ENCODE measurements at places on chromosomes 13 and 19.

- DNase-seq: no peak
Measured at GRCh38 chr19:16585808-16586476, 13.7 kb upstream of the SLC35E1 start.

GRCh38 chr19:40803857-40804782 is 5.1 kb downstream of the EGLN2 start:
- DNase-seq: no peak

GRCh38 chr13:32019612-32020233 is 11.9 kb upstream of the FRY start:
- peak; percentile 88 for DNase-seq

- DNase-seq: peak; percentile 52
Measured at GRCh38 chr13:30038884-30039283, 188.5 kb upstream of the UBL3 start.

GRCh38 chr19:28574212-28574611 is 638.7 kb downstream of the UQCRFS1 start:
- no peak for DNase-seq

DNA sequence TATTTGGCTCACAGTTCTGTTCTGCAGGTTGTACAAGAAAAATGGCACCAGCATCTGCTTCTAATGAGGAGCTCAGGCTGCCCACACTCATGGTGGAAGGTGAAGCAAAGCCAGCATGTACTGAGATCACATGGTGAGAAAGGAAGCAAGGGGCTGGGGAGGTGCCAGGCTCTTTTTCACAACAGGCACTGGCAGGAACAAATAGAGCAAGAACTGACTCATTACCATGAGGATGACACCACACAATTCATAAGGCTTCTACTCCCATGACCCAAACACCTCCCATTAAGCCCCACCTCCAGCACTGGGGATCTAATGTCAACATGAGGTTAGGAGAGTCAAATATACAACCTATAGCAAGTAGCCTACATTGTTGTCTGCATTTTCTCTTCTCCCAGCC is 522.6 kb downstream of the RFC3 start:
- peak; percentile 57 for DNase-seq

GRCh38 chr19:31340042-31341025 is 8.9 kb downstream of the TSHZ3 start:
- peak; percentile 40 for DNase-seq

DNA sequence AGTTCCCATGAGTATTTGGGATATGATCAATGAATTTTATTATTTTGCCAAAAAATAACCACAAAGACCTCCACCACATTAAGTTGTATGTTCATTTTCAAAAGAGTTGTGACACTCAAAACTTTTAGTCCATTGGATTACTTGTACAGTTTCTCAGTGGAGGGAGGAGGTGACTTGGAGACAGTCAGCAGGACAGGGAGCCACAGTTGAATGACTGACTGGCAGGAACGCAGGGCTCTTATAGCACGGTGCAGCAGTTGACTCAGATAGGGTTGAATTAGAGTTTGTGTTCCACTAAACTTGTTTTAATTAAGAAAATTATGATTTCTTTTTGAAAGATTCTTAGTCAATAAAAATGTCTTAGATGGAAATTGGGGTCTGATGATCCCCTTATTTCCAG is 42.5 kb downstream of the TNFRSF19 start:
- no peak for DNase-seq

GRCh38 chr13:64675255-64675892 is 2554.8 kb downstream of the PCDH9 start:
- peak; percentile 33 for DNase-seq

- DNase-seq: no peak
Measured at GRCh38 chr13:99558570-99559180, 57.4 kb downstream of the TM9SF2 start.

DNA sequence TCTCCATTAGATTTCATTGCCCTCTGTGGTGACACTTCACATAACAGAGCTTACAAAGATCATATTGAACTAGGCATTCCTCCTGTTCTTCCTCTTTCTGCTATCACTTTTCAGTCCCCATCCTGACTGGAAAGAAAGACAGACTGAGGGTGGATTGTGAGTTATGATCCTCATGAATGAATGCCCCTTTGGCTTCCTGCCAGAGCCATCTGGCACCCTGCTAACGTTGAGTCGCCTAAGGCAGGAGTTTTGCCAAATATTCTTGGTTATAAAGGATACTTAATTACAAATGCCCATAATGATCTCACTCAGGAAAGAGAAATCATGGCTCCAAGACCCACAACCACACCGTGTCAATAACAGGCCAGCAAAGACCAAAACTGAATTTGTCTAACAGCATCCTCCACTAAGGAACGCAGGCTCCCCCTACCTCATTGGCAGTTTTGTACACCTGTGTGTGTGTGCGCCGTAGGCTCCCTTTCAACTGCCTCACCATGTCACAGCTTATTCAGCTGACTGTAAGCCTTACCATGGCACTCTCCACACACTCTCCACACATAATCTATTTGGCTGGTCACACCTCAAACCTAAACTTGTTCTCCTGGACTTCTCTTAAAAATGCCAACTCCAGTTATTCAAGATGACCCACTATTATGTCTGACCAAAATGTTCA is 15.5 kb downstream of the ZNF211 start:
- DNase-seq: no peak

GRCh38 chr13:40319699-40320579 is 346.5 kb downstream of the FOXO1 start:
- DNase-seq: no peak

DNA sequence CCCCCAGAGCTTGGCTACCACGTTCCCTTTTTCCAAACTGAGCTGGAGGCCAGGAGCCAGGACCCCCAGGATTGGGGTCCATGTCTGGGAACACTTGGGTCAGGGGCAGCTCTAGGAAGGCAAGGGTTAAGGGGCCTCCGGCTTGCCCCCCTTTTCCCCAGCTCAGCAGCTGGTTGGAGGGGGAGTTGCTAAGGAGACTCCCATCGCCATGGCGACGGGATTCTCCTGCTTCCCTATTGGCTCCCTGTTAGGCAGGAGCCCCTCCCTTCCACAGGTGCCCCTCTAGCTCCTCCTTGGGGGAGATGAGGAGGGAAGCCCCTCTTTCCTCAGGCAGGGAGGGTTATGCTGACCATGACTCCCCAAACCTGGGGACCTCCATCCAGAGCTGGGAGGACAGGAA is 33.9 kb downstream of the PDE4A start:
- DNase-seq: no peak

- no peak for DNase-seq
Measured at GRCh38 chr19:40741527-40742390, 8.5 kb downstream of the ACTMAP start.

- DNase-seq: no peak
Measured at GRCh38 chr13:20501120-20501519, 24.5 kb downstream of the CRYL1 start.

DNA sequence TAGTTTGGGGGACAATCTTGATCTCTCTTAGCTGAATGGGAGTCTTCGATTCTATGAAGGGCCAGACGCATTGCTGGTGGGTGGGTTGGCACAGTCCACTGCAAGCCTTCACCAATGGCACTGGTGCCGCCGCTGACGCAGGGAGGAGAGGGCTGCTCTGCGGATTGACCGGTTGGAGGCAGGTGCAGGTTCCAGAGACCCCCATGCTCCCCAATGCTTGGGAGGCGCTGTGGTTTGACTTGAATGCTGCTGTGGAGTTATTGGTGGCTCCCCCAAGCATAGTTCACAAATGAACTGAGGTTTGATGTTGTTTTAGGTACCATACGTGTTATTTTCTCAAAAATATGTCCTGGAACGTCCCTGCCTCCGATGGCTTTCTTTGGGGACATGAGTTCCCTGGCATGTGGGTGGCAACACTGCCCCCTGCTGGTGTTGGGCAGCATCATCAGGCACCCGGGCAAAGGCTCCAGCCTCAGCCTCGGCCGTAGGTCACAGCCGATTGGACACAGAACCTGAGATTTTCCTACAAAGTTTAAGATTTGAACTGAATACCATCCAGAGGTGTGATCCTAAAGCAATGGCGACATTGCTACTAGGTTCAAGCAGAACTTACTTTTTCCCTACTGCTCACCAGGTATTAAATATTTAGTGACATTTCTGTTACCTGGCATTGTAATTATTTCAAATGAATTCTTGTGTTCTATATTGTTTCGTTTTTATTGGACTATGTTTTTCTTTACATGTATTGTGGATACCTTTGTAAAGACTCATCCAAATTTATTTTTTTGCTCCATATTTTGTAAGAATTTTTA is 95.5 kb downstream of the ANKRD10 start:
- DNase-seq: peak; percentile 78

GRCh38 chr13:51225029-51225428 is 2.8 kb downstream of the FAM124A start:
- DNase-seq: no peak

DNA sequence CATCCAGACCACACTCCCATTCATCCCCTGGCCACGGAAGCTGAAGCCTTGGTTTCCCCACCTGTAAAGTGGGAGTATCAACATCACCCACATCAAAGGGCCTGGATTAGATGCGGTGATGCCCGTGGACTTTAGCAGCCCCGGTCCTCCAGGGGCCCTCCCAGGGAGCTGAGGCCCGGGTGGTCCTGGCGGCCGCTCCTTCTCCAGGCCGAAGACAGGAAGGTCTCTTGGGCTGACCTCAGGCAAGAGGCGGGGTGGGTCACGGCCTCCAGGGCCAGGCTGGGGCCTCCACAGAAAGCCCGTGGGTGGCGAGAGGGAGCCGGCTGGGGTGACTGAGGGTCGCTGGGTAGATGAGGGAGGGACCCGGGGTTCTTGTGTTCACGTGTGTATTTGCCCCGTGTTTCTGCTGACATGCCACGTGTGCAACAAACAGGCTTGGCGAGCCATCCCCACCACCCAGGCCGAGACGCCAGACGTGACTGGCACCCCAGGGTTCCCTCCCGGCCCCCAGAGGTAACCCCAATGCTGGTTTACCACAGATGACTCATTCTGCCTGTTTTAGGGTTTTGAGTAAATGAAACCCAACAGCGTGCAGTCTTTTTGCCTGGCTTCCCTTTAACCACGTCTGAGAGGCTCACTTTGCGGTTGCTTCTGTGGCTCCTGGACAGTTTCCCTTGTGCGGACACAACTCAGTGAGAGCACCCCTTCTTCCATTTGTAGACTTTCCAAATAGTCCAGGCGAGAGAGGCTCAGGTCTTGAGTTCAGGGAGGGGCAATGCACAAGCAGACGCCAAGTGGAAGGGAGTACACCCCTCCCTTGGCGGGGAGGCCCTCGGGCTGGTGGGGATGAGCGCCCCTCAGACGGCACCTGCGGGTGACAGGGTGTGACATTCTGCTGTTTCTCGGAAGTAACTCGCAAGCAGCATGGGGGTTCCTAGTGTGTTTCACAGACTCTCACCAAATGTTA is 42.9 kb downstream of the C13orf46 start:
- no peak for DNase-seq

DNA sequence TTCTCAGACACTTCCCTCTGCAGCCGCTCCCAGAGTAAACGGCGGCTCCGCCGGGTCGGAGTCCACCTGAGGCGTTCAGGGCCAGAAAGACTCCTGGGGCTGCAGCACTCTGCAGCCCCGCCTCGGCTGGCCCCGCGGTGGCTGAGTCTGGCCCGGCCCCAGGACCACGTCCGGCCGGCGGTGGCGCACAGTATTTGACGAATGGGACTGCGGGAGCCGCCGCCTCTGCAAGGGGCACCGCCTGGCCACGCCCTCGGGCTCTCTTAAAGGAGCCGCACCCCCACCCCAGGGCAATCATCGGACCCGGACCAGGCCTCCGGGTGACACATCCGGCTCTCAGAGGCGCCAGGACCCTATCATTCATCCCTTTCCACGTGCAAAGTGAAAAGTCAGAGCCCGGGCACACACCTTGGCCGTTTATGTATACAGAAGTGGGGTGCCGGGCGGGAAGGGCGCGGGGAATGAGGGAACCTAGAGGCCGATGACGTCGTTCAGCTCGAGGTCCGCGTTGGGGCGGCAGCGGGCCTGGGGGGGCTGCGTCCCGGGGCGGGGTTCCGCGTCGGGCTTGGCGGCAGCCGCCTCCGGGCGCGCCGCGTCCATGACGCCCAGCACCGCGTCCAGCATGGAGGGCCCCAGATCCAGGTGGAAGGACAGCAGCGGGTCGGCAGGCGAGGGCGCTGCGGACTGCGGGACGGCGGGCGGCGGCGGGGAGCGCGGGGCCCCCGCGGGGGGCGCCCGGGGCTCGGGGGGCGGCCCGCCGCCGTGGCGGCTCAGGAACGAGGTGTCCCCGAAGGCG is 1.2 kb upstream of the LENG9 start:
- DNase-seq: peak; percentile 82

DNA sequence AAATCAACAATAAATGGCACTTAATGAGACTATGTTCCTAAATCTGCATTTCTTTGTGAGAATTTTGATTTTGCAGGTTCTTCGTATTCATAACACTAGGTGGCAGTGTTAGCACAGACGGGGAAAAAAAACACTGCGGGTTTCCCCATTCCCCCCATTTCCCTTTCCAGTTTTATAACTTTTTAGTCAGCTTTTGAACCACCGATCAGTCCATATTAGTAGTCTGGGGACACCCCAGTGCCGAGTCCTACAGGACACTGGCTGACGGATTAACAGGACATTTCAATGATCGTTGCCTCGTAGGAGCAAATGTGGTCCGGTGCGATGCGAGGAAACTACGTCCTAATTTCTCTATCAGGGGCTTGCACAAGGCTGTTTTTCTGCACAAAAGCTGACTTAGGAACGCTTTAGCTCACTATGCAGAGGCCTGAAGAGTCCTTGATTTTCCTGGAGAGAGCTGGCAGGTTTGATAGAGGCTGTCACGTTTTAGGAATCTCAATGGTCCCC is 234.3 kb downstream of the LMO7 start:
- peak; percentile 49 for DNase-seq

DNA sequence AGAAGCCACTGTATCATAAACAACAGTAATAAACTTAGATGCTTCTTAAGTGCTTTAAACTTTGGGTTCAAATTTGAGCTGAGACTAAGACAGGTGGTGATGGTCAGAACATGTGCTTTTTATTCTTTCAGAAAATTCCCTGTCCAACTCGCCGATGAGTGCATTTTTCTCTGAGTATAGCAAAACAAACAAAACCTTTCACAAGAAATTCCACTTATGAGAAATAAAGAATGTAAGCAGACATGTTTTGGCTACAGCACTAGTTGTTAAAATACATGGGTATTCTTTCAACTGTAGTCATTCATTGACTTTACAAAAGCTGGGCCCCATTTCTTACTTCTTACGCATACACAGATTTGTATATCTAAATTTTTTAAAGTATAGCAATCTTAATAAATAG is 125.6 kb downstream of the SPRY2 start:
- peak; percentile 53 for DNase-seq

GRCh38 chr13:85632526-85633195 is 166.6 kb downstream of the SLITRK6 start:
- DNase-seq: no peak

GRCh38 chr13:113117911-113118260 is 4.7 kb upstream of the F10 start:
- no peak for DNase-seq

DNA sequence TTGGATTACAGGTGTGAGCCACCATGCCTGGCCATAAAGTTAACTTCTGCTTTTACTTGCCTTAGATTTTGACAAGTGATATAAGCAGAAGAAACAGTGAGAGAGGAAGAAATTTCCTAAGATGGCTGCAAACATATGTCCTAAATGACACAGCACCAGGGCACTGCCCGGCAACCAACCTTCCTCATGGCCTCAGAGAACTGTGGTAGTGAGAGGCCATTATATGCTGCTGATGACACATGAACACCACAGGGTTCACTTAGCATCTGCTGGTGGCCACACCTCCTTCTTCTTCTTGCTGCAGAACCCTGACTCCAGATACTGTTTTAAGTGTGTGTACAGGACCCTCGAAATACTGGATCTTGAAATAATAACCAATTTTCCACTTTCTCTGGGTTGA is 88.2 kb downstream of the KCTD12 start:
- DNase-seq: no peak

GRCh38 chr13:112877539-112877938 is 91.5 kb upstream of the MCF2L start:
- no peak for DNase-seq

- DNase-seq: peak; percentile 60
Measured at GRCh38 chr13:100646030-100646673, 28.4 kb downstream of the TMTC4 start.

Measured in fibroblast of pulmonary artery (primary cell).